Stimulated activated CD8-positive, alpha-beta memory T cell treated with anti-CD3 and anti-CD28 coated beads, Interleukin-2, amount 100 ng/mL, for 1 hour (primary cell): ENCODE measurements at places on chromosomes 1 and 21.

- DNase-seq = no peak
These were observed 5.6 kb upstream of the OR6K2 start for GRCh38 chr1:158706096-158706495.

DNA sequence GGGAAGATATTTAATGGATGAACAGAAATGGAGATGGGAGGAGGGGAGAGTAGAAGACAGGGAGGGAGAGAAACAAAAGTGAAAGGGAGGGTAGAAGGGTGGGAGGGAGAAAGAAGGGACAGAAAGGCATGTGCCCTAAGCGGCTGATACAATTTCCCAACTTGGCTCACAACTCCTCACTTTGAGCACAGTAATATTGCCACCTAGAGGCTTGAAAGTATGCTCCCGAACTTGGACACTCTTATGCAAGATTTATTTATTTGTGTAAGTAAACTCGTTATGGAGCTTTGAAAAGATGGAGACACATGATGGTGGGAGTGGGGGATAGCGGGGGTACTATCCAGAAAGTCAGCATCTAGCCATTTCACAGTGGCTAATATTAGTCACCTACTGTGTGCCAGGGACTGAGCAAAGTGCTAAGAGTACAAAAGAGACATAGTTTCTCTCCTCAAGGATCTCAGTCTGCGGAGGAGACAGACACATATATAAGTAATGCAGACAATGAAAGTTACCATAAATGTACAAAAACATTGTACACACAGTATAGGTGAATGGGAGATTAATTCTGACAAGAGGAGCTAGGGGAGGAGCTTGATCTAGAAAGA, 189.7 kb downstream of the SEC16B start:
- no peak for DNase-seq

DNA sequence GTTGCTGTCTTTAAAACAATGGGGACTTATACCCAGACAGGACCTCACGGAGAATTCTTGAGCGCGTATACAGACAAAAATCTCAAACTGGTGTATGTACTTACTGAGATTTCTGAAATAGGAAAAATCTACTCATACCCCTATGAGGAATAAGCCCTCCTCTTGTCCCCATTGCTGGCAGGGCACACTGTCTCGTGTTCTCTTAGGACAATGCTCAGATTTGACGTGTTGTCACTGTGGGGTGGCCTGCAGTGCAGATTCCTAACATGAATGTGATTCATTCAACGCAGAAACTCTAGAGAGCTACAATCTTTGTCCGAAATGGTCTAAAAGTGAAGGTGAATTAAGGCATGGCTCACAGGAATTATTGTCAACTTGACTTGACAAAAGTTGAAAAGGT, 31.1 kb upstream of the PDE9A start:
- DNase-seq = no peak

- no peak for DNase-seq
These were observed 166.6 kb downstream of the CLEC20A start for GRCh38 chr1:178330153-178330552.

DNA sequence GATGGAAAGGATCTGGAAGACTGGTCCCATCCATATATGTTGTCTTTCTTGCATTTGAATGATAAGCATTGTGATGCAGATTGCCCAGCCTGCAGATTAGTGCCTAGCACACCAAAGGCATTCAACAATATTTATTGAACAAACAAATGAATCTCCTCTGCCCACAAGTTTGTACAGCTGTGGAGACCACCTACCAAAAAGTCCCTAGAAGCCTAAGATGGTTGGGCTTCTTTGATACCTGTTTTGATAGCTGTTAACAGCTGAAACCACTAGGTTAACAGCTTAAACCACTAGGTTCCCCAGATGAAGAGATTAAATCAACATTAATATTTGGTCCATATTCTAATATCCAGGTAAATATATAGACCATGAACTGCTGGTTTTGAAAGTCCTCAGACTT, 9.8 kb downstream of the DUSP10 start:
- DNase-seq = no peak

- DNase-seq = no peak
These were observed 91.2 kb upstream of the KAZN start for GRCh38 chr1:14507262-14507661.

DNA sequence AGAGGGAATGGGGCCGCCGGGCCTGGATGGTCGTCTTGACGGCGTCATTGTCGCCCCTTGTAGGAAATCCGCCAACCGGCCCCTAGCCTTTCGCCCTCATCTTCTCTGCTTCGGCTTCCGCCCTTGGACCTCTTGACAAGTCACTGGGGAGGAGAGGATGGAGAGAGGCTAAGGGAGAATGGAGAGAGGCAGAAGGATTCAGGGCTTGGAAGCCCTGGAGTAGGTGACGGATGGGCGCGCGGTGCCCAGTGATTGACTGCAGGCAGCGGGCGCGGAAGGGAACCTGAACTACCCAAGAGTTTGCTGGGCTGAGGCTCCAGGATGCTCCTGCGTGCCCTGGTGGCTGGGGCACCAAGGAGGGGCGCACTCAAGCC, 651 bp downstream of the PDE4B start:
- DNase-seq = no peak

DNA sequence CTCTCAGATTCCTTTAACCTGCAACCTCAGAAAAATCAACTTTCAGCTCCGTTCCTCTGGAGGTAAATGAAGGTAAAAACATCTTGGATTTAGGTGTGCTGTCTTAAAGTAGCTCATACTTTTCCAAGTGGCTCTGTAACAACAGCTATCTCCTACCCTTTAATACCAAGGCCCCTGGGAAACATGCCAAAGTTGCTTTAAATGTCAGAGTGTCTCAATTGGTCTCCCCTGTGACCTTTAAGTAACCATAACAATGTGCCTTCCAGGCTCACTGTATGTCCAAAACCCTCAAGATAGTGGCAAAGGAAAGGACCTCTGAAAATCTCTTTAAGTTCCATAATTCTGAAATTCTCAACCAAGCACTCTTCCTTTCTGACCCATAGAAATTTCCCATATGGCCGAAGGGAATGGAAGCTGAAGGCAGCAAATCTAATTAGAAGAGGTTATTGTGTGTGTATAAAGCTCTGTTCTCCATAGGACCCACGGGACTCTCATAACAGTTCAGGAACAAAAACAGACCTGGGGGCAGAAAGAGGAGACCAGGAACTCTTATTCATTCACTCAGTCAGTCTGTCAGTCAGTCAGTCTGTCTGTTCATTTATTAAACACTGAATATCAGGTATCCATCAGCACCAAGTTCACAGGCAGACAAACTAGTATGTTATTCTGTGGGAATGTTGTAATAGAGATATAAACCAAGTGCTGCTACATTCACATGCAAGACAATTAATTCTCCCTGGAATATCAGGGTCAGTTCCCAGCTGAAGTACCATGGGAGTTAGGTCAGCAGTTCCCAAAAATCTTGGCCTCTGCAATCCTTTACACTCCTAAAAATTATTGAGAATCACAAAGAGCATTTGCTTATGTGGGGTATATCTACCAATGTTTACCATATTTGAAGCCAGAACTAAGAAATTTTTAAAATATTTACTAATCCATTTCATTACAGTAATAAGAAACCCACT, 19.1 kb downstream of the ASTN1 start:
- no peak for DNase-seq

- no peak for DNase-seq
These were observed 22.3 kb downstream of the CD34 start for GRCh38 chr1:207888652-207889051.

DNA sequence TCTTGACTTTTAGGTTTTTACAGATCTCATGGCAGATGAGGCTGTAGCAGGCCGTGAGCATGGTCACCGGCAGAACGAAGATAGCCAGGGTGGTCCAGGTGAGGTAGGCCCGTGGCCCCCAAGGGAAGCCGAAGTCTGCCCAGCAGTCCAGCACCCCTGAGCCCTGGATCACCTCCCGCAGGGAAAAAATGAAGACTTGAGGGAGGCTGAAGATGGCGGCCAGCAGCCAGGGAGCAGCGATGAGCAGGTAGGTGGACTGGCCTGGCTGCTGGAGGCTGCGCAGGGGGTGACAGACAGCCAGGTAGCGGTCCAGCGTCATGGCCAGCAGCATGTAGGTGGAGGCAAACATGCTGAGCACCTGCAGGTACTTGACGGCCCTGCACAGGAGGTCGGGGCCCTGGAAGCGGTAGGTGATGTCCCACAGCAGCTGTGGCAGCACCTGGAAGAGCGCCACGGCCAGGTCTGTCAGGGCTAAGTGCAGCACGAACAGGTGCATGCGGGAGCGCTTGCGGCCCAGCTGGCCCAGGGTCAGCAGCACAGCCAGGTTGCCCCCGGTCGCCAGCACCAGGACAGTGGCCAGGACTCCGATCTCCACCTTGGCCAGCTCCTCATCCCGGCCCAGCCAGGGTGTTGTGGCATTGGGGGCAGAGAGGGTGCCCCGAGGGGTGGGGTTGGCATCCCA, 856 bp downstream of the AVPR1B start:
- no peak for DNase-seq

DNA sequence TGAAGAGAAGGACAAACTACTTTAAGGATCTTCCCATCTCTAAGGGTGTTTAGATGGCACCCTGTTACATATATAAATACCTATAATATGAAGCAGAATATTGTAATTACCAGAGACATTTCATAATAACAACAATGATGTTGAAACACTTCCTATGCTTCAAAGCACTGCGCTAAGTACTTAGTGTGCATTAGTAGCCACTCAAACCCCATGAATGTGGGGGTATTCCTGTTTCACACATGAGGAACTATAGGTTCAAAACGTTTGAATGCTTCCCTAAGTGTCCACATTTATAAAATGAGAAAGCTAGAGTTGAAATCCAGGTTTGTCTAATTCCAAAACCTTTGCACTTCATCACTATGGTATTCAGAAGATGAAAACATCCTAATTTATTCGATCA, 18.5 kb upstream of the OR10J5 start:
- no peak for DNase-seq
